NCI-H1436 treated with DMSO at 0.1 percent for 48 hours (cell line): ENCODE measurements at places on chromosomes 4 and X.

DNA sequence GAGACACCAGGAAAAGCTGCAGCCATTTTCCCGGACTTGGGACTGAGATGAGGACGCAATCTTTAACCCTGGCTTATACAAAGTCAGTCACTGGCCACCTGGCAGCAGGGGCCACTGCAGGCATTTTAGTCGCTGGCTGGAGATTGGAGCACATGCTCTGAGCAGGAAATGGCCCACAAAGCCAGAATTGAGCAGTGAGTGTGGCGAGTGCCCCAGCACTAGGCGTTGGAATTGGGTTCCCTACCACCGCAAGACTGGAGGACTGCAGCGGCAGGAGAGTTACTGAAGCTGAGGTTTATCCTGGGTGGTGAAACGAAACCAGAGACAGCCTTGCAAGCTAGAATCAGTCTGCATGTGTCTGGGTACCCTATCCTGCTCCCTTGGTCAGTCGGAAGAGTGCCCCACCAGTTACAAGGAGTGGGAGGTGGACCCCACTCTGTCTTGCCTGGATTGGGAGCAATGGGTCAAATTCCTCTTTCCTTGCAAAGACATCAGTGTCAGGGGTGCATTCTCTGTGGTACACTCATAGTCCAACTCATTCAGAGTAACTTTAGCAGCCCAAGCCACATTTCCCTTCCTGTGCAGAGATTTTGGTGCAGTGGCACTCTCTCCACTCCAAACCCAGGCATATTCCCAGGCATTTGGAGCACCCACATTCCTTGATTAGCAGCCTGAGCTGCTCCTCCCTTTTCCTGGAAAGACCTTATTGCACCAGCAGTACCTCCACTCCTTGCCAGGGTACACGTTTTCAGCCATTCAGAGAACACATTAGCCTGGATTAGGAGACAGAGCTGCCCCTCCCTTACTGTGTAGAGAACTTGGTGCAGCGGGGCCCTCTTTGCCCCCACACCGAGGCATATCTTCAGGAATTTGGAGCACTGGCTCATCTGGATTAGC is 36.7 kb upstream of the PLK4 start:
- DNase-seq, result no peak

DNA sequence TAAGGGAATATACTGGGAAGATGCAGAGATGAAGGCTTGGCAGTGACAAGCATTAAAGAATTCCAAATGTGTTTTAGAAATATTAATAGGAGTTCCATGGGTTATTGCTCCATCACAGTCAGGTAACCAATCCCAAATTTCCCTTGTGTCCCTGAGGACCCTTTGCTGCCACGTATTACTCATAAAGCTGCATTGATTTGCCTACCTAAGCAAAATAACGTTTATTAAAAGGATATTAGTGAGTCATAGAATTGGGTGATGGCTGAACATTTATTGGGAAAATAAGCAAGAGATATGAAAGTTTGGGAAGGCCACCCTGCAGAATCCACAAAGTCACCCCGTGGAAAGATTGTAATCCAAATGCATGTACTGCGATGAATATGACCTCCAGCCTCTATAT is 782.1 kb downstream of the RAPGEF2 start:
- no peak for DNase-seq

DNA sequence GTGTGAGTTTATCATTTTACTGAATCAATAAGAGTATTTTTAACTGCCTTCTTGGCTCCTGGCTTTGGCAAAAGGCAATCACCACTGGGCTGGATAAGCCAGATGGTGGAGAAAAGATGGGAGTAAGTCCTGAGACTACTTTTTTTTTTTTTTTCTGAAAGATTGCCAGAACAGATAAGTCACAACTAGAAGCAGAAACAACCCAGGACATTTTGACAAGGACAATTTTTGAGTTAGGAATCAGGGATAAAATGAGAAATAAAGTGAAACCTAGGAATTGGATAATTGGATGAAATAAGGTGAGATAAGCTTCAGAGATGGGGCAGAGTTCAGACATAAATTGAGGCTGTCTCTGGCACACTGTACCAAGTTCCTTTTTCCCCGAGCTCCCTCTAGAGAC is 471.0 kb downstream of the KLHL13 start:
- DNase-seq, result no peak

GRCh38 chrX:149092179-149092578 is 412.9 kb downstream of the IDS start:
- no peak for DNase-seq

DNA sequence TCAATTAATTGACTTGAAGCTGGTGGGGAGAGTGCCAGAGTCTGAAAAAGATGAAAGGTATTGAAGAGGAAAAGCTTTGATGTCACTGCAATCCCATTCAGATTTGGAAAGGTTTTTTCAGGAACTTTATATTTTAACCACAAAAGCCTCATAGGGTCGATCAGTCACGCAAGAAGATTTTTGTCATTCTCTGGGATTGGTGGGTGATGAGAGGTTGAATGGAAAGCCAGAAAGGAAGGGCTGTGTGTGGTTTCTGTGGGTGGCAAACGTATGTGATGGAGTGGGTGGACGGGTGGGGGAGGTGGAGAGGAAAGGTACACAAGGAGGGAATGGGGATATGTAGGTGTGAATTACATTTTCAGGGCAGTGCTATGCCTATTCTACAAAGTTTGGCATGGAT is 173.8 kb upstream of the SCML1 start:
- no peak for DNase-seq

DNA sequence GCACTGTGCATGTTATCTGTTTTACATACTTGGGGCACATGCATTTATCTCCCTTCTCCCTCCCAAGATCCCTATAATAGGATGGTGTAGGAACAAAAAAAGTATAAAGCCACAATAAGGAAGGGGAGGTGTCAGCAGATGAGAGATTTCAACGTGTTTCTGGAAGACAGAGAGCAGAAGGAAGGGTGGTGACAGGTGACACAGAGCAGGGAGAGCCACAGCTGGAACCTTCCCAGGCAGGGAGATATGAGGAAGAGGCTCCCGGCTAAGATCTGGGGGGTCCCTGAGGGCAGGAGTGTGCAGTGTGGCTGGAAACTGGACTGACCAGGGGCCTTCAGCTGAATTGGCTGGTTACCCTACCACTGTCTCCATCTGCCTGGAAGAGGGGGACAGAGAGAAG is 107.4 kb downstream of the BCOR start:
- DNase-seq, result no peak

DNA sequence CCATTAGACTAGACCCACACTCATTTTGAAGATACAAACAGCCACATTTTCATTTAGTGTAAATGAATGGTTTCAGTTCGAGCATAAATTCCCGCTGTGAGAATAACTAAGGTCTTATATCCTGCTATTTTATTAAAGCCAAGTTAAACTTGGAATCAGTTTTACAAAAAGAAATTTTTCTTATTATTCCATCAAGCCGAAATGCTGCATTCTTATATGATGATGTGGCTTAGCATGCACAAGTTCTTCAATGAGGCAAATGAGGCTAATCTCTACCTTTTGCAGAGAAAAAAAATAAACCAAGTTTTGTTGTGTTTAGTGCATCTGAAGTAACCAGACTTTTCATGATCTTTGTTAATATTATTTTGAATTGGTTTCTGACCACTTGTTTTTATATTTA is 953.9 kb upstream of the PCDH10 start:
- no peak for DNase-seq

DNA sequence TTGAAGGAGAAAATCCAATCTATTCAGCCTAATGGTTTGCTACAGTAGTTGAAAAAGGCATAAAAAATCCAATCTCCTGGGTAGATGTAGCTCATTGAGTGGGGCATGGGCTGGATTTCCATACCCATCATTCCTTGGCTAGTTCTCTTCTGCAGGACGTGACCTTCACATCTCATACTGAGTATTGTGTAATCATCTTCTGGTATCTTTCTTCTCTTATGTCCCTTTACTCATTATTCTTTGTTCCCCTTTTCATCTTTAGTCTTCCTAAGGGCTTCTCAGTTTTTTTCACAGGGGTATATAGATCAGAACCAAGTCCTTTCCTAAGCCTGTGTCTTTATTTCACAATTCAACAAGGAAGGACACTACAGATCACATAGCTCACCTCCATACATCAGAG is 727.6 kb upstream of the MAGEB2 start:
- no peak for DNase-seq

DNA sequence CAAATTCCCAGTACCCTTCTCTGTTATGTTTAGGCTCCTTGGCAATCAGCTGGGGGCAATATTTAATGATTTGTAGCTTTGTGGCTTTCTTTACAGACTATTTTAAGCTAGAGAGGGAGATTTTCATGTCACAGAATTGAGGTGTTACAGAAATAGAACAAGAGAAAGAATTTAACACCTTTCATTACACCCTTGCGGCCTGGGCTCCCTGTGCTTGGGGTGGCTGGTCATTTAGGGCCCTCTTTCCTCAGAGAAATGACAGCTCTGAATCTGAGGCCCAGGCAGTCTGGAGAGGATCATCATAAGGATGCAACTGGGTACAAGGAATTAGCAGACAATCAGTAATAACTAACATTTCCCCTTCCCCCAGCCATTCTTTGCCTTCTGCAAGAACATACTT is 104.5 kb upstream of the INTU start:
- no peak for DNase-seq

DNA sequence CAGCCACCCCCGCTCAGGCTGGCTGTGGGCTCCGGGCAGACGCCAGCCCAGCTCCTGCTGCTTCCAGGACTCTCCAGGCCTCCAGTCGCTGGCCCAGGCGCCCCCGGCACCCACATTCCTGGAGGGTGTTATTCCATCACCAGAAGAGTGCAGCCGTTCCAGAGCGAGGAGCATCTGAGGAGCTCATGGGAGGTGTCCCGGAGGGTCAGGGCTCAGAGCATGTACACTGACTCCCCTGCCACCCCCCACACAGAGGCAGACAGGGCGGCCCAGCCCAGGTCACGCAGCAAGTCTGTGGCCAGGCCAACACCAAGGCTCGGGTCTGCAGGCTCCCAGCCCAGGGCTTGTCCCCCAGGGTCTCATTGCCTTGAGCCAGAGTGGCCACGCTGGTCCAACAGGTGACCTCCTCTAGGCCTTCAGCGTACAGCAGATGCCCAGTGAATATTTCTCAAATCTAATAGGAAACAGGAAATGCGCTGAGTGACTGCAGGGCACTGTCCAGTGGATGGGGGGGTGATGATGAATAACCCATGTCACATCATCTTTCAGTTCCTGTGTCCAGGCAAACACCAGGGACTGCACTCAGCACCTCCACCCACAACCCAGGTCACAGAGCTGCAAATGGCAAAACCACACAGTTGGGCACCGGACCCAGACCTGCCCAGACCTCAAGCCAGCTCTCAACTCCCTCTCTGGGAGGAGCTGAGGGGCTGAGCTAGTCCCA is 37.2 kb downstream of the ABLIM2 start:
- no peak for DNase-seq

DNA sequence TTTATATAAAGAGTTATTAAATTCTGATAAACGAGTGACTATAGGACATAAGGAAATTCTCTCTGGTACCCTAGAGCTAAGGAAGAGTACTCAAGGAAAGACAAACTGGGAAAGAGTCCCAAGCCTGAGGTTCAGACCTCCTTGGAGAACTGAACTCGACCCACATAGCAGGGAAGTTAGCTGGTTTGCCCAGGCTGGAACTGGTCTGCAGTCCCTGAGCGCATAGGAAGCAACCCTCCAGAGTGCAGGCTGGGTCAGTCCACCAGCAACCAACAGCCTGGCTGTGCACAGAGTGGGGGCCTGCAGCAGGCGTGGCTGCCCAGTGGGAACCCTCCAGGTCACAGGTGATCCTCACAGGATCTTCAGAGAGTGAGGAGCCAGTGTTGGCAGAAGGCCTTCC is 114.1 kb downstream of the SOWAHB start:
- DNase-seq, result no peak

DNA sequence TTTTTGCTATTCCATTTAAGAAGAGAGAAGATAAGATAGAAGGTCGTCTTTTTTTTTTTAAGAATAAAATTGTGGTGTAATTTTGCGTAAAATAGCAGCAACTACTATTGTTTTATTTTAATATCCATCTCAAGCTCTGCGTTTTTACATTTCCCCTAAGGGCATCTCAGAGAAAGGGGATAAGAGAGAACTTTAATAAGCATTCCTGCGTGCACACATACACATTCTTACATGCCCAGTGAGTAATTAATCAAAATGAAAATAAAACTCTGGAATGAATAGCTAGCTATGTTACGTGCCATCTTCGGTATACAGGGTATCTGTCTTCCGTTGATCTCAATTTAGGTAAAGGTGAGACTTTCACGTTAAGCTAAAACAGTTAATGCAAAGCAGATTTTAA is 200.3 kb upstream of the TENM3 start:
- no peak for DNase-seq

GRCh38 chrX:71366674-71367256 is 608 bp downstream of the TAF1 start:
- DNase-seq, result no peak

DNA sequence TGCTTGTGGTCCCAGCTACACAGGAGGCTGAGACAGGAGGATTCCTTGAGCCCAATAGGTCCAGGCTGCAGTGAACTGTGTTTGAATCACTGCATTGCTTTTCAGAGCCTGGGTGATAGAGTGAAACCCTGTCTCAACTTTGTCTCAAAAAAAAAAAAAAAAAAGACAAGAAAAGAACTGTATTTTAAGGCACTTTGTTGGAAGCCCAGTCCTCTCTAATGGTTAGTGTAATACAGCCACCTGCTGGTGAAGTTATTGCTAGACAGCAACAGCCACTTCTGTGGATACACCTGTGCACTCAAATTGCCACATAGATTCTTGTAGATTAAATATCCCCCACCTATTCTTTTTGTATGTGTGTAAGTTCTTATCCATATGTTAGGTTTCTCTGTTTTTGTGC is 10.1 kb upstream of the FGG start:
- DNase-seq, result no peak

- no peak for DNase-seq
These were observed 365.5 kb downstream of the PCDH7 start for GRCh38 chr4:31085689-31086088.

DNA sequence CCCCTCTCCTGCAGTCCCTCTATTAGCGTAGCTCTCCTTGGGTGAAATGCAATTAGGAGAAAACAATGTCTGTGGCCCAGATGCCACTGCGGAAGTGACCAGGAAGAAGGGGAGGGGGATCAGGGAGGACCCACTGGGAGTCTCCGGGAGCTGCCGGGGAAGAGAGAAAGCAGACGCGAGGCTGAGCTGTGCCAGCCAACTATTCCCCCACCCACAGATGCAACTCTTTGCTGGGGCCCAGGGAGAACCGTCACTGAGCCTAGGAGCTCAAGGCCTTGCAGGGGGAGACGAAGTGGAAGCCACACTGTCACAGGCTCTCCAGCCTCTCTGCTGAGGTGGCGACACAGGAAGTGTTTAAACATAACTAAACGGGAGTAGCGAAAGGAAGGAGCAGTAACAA is 149.2 kb downstream of the BCOR start:
- DNase-seq, result no peak

GRCh38 chr4:140996766-140997165 is 136.5 kb downstream of the RNF150 start:
- no peak for DNase-seq

DNA sequence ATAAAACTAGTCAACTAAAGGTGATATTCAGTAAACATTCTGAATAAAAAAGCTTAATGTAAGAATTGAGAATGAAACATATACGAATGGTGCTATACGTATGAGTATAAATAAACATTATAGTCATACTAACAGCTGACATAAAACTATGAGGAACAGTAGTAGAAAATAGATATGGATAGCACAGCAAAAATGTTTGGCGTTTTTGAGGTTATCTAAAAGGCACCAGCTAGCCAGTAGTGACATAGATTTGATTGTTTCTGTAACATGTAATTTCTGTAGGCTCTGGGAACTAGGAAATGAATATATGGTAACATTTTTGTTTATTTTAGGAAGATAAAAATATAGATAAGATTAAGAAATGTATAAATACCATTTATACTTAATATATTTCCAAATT is 69.3 kb downstream of the SNX25 start:
- no peak for DNase-seq

GRCh38 chrX:50211510-50211909 is 6.9 kb downstream of the CCNB3 start:
- no peak for DNase-seq

- DNase-seq, result no peak
These were observed 190.6 kb downstream of the NSUN7 start for GRCh38 chr4:40940317-40940741.
